Stimulated activated CD8-positive, alpha-beta memory T cell treated with anti-CD3 and anti-CD28 coated beads, Interleukin-15, amount 100 ng/mL, for 1 hour (primary cell): ENCODE measurements at places on chromosomes 7 and 10.

DNA sequence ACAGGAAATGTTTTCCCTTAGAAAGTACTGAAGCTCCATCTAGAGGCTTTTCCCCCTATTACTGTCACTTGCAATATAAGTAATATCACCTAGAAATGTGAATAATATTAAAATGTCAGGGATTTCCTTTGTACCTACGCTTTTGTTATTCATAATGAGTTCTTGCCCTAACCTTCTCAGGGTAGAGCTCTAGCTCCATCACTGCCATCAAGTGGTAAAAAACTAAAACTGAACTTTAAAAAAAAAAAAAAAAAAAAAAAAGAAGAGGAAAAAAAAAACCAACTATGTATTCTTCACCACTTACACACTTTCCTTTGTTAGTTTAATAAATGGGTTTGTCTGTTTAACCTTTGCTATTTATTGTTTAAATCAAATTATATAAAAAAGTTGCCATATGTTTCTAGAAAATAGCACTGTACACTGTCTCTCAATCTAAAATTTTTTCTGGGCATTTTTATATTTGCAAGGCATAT, 49.9 kb downstream of the DNAJC1 start:
- DNase-seq = no peak

DNA sequence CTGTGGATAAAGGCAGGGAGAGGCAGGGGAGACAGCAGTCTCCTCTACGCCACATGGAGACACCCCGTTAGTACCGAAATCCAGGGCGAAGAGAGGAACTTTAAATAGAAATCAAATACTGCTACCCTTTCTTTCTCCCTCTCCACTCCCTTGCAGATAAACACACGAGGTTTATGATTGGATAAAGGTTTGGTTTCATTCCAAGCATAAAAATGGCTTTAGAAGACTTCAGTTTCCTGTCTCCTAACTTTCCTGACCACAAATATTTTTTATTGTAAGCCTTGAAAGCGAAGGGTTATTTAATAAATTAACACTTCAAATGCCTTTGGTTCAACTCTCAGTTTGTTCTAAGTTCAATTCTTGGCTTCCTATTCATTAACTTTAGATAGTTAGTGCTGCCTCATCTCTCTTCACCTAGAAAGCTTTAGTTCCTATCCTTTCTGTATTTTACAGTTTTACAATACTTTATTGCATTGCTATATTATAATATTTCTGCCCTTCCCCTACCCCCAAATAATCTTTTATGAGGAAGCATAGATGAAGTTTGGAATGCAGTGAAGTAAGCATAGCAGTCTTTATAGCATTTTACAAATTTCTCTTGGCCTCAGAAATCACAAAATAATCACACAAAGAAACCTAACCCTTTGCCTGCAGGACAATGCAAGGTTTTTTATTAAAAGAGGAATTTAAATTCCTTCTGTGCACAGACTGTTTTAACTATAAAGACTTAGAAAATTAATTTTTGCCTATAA, 31.5 kb upstream of the ARID5B start:
- DNase-seq = no peak

DNA sequence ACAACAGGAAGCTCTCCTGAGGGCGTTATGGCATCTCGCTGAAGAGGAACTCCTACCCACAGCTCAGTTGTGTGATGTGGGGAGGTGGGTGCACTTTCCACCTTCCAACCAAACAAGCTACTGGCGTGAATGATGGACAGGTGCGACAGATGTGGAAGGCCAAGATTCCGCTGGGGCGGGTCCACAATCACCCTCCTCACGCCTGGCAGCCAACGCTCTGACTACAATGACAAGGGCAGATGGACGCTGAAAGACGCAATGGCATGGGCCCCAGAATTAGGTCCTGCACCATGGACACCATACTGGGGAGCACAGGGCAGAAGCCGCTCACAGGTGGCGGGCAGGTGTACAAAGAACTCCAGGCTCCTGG, 282.5 kb downstream of the PRPF18 start:
- DNase-seq = no peak

DNA sequence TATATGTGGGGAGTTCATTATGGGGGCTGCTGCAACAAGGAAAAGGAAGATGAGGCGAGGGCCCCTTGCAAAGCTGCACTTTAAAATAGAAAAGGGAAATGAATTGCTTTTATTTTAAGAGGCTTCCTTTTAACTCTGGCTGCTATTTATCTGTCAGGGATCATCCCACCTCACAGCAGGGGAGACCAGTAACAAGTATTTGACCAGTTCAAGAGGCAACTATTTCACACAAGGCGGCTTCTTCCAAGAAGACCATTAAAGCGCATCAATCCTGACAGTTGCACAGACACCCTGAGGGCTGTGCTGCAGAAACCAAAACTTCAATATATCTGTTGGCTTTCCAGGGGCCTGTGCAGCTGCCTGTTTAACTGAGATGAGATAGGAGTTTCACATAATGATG, 1009.2 kb downstream of the SORCS3 start:
- DNase-seq = no peak

- DNase-seq = no peak
Observed at GRCh38 chr7:117325836-117326235, 3.0 kb upstream of the WNT2 start.

GRCh38 chr10:21510241-21511094, 15.0 kb downstream of the SKIDA1 start:
- no peak for DNase-seq

- no peak for DNase-seq
Observed at GRCh38 chr10:110893559-110894179, 21.9 kb downstream of the PDCD4 start.

GRCh38 chr7:34756691-34757090, 98.7 kb downstream of the NPSR1 start:
- DNase-seq = no peak

DNA sequence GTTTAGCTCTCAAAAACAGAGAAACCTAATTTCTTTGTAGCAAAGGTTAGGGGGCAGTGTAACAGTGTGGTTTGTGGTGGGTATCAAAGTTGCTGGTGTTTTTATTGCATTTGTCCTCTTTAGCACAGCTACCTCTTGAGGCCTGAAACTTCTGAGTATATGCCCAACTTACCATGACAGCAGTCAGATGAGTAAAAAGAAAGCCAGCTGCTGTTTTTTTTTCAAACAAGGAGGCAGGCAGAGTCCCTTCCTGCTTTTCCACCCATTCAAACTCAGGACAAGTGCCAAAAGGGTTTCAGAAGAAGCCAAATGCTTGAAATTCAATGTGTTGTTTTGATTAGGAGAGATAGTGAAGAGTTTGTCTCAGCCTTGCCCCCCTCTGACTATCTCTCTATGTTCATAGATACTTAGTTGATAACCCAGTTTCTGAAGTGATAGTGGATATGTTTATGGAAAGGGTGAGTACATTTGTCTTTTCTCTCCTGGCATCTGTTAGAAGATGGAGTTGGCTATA, 23.1 kb downstream of the GBF1 start:
- DNase-seq = no peak

DNA sequence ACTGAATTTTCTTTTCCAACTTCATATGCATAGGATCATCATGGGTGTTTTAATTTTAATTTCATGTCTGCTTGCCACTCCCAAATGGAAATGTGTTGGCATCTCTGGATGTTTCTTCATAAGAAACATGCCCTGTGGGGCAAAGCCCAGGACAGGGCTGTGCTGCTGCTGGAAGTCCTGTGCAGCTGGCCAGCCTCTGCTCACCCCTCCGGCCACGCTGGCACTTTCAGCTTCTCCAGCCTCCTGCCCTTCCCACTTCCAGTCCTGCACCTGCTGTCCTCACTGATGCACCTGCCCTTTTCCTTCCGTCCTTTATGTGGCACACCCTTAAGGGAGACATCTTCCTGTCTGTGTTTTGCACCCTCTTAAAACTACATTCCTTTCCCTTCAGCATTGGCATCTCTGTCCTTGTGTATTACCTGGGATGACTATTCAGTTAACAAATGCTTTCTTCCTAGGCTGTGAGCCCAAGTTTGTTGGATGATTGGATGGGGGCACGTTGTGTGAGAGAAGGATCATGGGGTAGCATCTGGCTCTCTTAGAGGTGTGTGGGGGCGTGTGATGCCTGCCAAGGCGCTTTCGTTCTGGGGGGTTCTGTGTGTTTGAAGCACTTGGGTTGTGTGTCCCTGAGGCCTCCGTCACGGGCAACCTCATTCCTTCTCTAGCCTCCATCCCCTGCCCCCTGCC, 56.8 kb downstream of the TCF7L2 start:
- DNase-seq = no peak

DNA sequence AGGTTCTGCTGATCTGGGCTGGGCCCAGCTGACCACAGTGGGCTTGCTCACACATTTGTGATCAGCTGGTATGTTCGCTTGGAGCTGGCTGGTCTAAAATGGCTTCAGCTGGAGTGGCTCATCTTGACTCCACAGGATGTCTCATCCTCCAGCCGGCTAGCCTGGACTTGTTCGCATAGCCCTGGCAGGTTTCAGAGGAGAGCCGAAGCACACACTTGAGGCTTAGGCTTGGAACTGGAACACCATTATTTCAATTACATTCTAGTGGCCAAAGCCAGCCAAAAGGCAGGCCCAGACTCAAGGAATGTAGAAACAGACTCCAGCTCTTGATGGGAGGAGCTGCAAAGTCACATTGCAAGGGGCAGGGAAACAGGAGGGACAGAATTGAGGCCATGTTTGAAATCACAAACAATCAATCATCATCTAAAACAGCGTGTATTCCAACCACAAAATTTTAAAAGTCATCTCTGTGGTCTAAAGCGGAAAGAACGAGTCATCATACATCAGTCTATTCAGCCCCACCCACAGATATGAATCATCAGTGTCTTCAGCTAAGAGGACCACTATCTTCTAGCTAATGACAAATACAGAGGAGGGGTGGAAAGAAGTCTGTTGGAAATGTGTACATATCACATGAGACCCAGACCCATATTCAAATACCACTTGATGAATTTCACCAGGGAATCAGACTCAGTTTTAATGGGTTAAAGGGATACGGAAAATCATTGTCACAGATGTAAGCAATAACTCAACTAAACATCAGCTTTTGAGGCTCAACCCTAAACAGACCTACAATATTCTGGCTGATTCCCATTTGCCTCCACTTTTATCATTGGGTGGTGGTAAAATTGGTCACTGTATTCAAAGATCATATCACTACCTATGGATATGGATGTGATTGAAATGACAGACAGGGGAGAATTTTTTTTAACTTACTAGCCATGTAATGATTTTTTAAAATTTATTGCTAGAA, 139.0 kb upstream of the MKLN1 start:
- peak; percentile 23 for DNase-seq

GRCh38 chr10:97134110-97134509, 51.6 kb downstream of the SLIT1 start:
- no peak for DNase-seq
